ENCODE measurements at places on chromosomes 3 and 15. TPM values are rescaled to one million over a fixed set of nuclear protein-coding genes. Genes with fewer than 3 reads are reported as not detected.

The SLITRK3 gene
- total RNA-seq, result not detected

The PLCH1 gene
- 0.53 TPM for total RNA-seq

The ZNF717 gene
- 10.8 TPM for total RNA-seq

The GUCA1C gene
- total RNA-seq, result not detected

The IL20RB gene
- 1.1 TPM for total RNA-seq

The C3orf49 gene
- not detected for total RNA-seq

The P2RY14 gene
- total RNA-seq, result not detected

The C2CD4A gene
- not detected for total RNA-seq

The PRTG gene
- total RNA-seq, result 3.3 TPM

The MUSTN1 gene
- total RNA-seq, result not detected

The GCNT3 gene
- 0.79 TPM for total RNA-seq

The ZMYND10 gene
- total RNA-seq, result 1.4 TPM

The RASL12 gene
- total RNA-seq, result not detected

The CLCN2 gene
- total RNA-seq, result 21.1 TPM

The SLC22A13 gene
- not detected for total RNA-seq

The MAGEL2 gene
- total RNA-seq, result not detected

The CAMKV gene
- 0.23 TPM for total RNA-seq

- no peak for DNase-seq
Observed at GRCh38 chr3:104428337-104428925, 938.3 kb upstream of the ALCAM start.

GRCh38 chr3:52171514-52172261 lies 17.5 kb upstream of the POC1A start:
- peak; percentile 36 for DNase-seq

- no peak for DNase-seq
Observed at GRCh38 chr15:38211249-38211648, 41.4 kb upstream of the SPRED1 start.

DNA sequence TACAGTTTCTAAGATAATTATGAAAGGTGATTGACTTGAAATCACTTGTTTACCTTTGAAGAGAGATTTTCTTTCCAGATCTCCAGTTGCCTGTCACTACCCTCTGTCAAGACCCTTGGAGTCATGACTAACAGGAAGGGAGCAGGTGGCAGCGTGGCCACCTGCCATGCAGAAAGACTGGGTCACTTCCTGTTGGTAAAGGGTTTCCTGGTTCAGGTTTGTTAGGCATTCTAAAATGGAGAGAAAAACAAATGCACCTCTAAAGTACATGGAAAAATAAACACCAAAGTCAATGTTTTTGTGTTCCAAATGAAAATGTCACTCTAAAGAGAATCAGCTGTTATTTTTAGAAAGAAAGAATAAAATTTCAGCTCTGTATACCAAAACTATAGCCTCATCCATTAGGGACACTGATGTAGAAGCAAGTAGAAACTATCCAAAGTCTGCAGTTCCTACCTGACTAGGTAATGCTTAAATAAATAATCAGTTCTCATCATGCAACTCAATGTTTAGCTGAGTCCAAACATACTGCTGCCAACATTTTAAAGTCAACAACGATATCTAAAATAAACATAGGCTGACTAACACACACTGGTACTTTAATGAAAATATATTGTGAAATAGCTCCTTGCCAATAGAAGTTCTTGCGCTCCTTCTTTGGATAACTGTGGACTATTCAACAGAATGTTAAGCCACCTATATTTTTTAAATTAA lies 23.9 kb upstream of the TM4SF1 start:
- DNase-seq, result peak; percentile 72

DNA sequence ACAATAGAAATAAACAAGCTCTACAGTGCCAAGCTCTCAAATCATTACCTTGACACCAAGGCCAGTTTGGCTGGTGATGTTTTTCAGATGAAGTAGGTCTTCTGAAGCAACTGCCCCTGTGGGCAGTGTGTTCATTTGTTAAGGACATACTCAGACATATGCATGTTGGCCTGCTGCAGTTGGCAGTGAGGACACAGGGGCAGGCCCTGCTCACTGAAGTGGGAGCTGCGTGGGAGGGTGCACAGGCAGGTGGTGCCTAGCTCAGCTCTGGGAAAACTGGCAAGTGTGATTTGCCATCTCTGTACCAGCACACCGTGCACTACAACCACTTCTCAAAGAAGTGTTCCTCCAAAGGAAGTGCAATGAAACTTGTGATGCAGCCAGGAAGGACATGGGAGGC lies 28.5 kb upstream of the SNRK start:
- no peak for DNase-seq

GRCh38 chr3:33060609-33061337 lies 36.2 kb downstream of the GLB1 start:
- DNase-seq, result no peak

- peak; percentile 19 for DNase-seq
Observed at GRCh38 chr15:90291679-90292356, 26.3 kb downstream of the NGRN start.

- no peak for DNase-seq
Observed at GRCh38 chr3:126347543-126348161, 9.6 kb downstream of the KLF15 start.

DNA sequence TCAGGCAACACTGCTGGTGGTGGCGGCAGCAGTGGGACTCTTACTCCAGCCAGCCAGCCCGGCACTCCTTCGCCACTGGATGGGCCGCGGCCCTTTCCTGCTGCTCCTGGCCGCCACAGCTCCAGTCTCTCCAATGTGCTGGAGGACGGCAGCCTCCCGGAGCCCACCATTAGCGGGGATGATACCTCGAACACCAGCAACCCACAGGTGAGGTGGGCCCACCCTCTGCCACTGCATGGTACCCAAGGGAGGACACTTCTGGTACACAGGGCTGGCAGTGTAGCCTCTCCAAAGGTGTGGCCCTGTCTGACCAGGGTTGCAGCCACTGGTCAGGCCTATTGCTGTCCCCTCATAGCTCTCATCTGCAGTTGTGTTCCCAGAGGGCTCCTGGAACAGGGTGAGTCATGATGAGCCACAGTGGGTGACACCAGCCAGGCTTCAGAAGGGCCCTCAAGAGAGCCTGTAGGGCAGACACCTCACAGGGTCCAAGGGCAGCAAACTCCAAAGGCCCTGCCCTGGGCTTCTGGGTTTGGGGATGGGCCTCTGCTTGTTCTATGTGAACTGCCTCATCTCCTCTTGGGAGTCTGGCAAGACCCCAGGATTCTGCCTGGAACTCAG lies 20.8 kb downstream of the NBEAL2 start:
- peak; percentile 59 for DNase-seq

GRCh38 chr3:166897811-166898210 lies 482.3 kb downstream of the ZBBX start:
- no peak for DNase-seq

DNA sequence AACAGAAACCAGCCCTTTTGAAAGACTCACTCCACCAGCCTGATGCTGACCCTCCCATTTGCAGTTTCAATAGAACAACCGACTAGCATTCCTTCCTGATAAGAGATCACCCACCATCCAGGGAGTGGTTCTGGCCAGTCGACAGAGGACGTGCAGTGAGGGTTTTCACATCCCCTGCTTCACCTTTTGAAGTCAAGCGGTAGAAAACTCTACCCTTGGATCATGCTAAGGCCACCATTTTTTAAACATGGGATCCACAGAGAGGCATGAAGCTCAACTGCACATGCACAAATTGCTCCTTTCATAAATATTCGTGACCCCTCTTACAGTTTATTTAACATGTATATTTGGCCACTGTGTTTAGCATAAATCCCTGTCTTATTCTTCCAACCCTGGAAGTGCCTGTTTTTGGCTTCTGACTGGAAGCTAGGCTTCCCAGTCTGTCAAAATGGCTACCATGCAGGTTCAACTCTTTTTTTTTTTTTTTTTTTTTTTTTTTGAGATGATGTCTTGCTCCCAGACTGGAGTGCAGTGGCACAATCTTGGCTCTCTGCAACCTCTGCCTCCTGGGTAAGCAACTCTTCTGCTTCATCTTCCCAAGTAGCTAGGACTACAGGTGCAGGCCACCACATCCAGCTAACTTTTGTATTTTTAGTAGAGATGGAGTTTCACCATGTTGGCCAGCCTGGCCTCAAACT lies 1.0 kb upstream of the THUMPD3 start:
- no peak for DNase-seq

- DNase-seq, result no peak
Observed at GRCh38 chr3:72340476-72341379, 507.5 kb downstream of the SHQ1 start.

- DNase-seq, result no peak
Observed at GRCh38 chr15:34039790-34040113, 748 bp upstream of the AVEN start.

GRCh38 chr15:57537488-57538264 lies 54.0 kb upstream of the MYZAP start:
- no peak for DNase-seq

- DNase-seq, result no peak
Observed at GRCh38 chr3:150385296-150386242, 22.5 kb upstream of the TSC22D2 start.

GRCh38 chr3:4562595-4562994 lies 69.4 kb downstream of the ITPR1 start:
- DNase-seq, result no peak

- DNase-seq, result no peak
Observed at GRCh38 chr15:46146915-46147314, 512.1 kb downstream of the SQOR start.

DNA sequence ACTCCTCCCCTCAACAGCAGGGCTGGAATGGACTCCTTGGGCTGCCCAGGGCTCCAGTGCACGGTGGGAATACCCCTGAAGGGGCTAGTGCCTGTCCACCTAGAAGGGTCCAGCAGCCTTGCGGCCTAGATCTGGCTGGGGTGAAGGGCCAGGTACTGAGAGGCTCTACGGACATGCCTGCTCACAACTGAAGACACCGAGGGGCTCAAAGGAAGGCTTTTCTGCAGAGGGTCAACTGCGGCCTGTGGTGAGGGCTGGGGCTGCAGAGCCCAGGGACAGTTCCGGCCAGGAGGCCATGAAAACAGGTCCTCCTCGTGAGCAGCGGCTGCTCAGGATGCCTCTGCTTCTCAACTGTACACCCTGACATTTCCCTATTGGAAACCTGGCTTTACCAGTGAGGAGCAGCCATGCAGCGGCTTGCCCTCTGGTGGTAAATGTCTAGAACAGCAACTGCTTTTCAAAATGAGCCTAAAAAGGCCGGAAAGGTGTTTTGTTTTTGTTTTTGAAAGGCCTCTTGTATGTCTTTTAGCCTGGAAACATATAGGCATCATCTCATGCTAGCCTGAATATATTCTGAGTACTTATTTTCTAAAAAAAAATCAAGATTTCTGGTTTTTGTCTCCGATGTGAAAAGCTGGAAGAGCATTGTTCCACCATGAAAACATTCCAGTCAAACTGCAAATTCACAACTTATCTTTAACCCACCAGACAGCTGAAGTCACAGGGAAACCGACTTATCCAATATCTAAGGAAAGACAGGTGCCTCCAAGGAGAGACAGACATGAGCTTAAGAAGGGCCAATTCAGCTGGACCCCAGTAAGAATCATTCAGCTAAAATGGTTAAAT lies 163.4 kb downstream of the KLF13 start:
- peak; percentile 21 for DNase-seq

- DNase-seq, result peak; percentile 42
Observed at GRCh38 chr3:183300996-183301562, 48.0 kb downstream of the B3GNT5 start.

DNA sequence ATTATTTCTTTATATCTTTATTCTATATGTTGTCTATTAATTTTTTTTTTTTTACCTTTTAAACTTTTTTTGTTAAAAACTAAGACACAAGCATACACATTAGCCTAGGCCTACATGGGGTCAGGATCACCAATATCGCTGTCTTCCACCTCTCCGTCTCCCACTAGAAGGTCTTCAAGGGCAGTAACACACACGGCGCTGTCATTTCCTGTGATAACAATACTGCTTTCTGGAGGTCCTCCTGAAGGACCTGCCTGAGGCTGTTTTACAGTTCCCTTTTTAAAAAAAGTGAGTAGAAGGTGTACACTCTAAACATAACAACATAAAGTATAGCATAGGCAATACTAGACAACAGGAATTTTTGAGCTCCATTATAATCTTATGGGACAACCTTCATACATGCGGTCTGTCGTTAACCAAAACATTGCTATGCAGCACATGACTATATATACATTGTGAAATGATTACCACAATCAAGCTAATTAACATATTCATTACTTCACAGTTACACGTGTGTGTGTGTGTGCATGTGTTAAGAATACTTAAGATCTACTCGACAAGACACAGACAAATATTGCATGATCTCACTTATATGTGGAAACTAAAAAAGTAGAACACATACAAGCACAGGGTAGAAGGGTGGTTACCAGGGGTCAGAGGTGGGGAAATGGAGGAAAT lies 20.8 kb downstream of the RAB6B start:
- DNase-seq, result no peak

- no peak for DNase-seq
Observed at GRCh38 chr15:68309024-68309423, 31.5 kb downstream of the FEM1B start.

DNA sequence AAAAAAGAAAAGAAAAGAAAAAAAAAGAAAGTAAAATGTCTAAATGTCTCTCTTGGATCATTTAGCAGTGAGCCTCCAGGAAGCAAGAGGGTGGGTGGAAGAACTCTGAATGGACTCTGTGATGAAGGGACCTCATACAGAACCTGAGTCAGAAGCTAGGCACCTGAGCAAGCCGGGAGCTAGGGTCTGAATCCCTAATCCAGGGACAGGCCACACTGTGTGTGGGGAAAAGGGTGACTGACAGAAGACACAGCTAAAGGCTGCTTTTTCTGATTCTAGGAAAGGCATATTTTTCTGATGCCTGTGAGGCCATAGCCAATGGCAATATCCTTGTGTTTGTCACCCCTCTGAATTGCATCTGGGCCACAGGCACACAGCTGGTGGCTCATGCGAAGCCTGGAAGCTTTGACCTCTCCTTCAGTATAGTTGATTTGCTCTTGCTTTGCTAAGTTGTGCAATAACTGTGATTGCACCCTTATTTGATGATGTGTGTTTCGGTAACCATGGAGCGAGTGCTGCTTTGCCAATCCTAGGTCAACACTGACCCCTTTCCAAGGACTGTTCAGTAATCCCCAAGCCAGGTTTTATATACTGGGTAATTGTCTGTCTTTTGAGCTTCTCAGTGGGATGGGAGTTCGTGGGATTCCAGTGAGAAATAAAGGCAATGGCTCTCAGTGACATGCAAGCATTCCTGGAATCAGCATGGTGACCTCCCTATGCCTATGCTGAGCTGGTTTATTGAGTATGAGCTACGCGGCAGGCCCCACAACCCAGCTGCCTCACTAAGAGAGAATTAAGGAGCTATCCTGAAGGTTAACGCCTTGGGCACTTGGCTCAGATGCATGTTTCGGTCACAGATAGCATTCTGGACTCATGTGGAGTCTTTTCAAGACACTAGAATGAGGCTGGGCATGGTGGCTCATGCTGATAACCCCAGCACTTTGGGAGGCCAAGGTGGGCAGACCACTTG lies 49.0 kb upstream of the OSBPL11 start:
- DNase-seq, result no peak

All from HT1080 (cell line).